Right ventricle myocardium inferior (tissue), 1 donor: ENCODE measurements at places on chromosomes 13 and 19. TPM values are rescaled to one million over a fixed set of nuclear protein-coding genes. Genes with fewer than 3 reads are reported as not detected.

DNA sequence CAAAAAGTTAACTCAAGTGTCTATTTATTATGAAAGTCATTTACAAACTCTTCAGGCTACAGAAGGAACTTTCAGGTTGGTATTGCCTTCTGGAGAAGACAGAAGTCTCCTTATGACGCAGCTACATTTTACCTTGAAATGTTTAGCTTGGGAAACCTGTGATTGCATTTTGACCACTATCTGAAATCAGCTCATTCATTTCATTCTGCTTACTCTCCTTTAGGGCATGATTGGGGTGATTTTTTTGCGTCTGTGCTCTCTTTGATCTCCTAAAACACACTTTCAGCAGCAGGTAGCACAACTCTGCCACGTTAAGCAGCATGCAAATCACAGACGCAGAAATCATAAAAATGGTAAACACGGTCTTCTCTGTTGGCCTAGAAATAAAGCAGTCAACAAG lies 9.6 kb downstream of the GJB6 start:
- DNase-seq: no peak

DNA sequence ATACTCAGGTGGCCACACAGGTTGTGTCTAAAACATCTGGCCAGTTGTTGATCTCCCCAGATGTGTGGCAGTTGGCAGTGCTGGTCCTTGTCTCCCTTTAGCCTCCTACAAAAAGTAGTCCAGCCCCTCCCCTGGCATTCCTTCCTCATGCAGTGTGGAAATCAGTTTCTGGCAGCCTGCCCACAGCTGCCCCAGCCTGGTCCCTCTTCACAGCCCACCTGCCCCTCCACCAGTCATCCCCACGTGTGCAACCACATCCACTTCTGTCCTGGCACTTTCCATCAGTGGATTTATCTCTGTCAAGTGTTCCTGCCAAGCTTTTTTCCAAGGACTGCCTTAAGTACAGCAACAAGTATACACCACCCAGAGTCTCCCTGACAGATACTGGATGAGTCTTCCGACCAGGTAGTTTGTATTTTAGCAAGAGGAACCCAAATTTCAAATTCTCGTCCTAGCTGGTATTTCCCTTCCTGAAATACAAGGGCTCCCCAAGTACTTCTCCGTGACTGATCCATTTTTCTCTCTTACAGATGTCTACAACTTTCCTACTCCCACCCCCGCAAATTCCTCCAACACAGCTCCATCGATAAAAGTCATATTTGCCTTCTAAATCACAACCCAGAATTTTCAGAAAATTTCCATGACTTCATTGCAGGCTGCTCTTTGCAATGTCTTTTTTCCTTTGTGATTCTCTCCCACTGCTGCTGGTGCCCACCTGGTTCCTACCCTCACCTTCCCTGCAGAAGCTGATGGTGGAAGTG lies 313.5 kb downstream of the FOXO1 start:
- peak; percentile 64 for DNase-seq

DNA sequence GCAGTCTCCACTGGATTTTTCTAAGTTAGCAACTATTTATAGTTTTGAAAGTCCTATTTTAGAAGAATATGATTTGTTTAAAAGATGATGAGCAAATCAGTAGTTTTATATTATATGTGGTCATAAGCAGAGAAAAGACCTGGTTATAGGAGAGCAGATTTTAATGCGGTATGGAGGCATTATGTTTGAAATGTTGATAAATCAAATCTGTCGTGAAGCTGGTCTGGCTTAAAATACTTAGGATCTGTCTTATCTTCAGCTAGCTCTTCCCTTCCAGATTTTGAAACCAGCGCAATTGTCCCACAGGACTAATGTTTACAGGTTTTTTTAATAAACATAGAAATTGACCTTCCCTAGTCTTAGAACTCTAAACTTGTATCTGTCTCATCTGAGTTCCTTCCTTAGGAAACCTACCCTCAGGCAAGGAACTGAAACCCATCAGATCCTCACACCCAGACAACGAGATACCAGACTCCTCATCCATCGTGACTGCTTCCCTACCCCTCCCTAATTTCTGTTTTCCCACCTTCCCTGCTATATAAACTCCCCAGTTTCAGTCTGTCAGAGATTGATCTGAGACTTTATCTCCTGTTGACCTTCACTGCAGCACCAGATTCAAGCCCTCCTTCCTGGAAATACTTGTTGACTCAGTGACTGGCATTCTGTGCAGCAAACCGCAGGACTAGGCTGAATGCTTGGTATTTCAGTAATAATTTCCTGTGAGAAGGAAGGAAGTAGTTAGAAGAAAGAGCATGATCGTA lies 37.8 kb upstream of the CXCL17 start:
- no peak for DNase-seq

- peak; percentile 95 for DNase-seq
These were observed 2.2 kb downstream of the HIF3A start for GRCh38 chr19:46299004-46299509.

DNA sequence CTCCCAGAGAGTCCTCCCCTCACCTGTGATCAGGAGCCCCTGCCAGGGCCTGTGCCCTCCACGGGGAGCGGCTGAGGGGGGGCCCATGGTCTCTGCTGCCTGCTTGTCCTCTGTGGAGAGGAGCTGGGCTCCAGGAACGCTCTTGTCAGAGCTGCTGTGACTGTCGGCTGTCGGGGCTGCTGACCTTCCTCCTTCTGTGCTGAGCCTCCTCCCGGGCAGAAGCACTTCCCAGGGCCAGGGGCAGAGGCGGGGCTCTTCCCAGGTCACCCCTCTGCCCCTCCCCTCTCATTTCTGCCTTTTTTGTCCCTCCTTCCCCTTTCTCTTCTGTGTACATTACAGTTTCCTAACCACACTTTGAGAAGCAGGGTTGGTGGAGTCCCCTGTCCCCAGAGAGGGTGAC lies at the start of gene CEACAM4:
Gene CEACAM4 (minus strand): TSS at position 198 of the 400 bp plus-strand sequence. CDS start 111 bp downstream, at position 87.
- peak; percentile 88 for DNase-seq

DNA sequence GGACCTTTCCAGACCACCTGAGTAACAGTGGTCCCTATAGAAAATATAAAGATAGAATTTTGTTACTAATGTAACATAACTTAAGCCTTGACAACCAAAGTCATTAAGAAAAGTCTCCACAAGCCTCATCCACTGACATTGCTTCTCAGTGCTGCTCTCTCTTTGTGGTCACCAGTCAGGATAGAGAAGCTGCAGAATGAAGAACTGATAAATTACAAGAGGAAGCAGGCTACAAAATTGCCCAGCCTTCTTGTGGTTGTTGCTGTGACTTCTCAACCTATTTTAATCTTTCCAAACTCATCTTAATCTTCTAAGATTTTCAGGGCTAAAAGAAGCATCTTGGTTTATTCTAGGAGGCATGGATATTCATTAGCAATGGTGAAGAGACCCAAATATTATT lies 343.8 kb downstream of the MZT1 start:
- DNase-seq: no peak

DNA sequence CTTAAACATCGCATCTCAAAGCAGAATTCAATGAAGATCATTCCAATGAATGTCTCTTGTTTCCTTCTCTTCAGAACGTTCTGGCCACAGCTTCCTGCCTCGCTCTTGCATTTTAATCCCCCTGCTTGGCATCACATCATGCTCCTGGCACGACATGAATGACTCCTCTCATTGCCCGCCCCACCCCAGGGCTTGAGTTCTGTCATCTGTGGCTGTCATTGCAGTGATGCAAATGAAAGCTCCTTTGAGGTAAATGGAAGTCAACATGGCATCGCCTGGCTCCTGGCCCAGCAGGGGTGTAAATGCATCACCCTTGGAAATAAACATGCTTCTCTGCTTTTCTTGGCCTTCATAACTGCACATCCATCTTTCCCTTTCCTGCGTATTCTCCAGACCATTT lies 48.6 kb downstream of the SCEL start:
- no peak for DNase-seq

DNA sequence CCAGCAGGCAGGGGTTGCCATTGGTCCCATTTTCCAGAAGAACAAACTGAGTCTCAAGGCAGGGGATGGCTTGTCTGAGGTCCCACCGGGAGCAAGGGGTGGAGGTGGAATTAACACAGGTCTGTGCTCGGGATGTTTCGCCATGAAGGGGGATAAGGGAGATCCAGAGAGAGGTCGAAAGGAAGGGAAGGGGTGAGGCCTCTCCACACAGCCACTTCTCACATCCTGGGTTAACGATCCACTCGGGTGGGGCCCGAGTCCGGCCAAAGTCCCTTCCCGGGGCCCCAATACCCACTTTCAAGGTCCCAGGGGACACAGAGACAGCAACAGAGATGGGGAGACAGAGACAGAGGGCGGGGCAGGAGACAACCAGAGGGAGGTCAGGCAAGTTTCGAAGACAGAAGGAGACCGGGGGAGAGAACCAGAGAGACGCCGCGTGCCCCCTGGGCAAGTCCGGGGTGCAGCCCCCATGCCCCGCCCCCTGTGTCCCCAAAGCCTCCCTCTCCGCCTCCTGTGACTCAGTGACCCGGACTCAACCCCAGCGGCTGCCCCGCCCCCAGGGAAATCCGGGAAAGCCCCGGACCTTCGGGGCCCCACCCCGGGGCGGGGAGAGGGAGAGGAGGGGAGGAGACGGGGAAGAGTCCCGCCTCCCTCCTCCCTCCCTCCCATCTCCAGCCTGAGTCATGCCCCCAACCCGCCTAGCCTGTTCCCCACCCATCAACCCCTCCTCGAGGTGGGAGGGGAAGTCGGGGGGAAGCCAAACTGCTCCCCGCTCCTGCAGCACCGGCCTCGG lies 1.4 kb upstream of the BCL3 start:
- DNase-seq: peak; percentile 96

DNA sequence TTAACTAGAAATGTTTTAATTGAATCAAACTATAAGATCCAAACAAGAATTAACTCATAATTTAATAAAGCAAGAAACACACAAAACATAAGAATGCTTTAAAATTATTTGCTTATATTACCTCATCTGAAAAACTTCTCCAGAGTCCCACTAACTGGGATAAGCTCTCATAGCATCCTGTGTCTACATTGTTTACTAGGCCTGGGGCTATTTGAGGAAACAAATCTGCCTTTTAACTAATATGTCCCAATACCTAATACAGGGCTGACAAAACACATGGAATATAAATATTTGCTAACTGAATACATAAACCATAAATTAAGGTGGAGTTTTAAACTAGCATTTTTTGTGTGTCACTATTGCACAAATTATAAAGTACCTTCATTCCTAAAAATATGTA lies 1399.8 kb upstream of the SLC10A2 start:
- no peak for DNase-seq

DNA sequence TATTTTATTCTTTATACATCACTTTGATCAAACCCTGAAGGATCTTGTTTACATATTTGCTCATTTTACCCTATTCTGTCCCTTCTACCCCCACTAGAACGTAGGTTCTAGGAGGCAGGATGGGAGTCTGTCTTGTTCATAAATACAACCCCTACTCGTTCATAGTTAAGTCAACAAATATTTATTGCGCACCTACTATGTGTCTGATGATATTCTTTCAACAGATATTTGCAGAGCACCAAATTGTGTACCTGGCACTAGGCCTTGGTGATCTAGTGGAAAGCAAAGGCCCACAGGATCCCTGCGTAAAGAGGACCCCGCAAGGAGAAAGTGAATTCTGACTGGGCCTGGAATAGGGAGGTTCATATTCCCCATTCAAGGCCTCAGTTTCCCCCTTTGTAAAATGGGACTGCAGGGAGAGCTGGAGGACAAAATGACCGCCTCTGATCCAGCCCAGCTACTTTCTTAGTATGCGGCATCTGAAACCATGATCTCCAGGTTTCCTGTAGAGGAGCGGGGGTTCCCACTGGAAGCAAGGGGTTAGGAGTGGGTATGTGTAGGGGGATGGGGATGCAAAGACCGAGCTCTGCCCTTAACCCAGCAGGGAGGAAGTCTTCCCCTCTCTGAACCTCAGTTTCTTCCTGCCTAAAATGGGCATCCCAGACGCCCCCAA lies 534 bp upstream of the GEMIN7 start:
- DNase-seq: no peak

DNA sequence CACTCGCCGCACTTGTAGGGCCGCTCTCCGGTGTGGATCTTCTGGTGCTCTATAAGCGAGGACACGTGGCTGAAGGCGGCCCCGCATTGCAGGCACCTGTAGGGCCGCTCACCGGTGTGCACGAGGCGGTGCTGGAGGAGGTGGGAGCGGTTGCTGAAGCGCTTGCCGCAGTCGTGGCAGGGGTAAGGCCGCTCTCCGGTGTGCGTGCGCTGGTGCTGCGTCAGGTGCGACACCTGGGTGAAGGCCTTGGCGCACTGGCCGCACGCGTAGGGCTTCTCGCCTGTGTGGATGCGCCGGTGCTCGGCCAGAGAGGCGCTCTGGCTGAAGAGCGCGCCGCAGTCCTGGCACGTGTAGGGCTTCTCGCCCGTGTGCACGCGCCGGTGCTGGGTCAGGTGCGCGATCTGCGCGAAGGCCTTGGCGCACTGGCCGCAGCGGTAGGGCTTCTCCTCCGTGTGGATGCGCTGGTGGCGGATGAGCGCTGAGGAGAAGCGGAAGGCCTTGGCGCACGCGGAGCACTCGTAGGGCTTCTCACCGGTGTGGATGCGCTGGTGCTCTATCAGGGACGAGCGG lies 7.5 kb downstream of the ZNF835 start:
- DNase-seq: no peak

GRCh38 chr13:80441968-80442367 lies 101.0 kb upstream of the SPRY2 start:
- DNase-seq: no peak

GRCh38 chr13:58085274-58085673 lies 453.7 kb downstream of the PCDH17 start:
- no peak for DNase-seq

DNA sequence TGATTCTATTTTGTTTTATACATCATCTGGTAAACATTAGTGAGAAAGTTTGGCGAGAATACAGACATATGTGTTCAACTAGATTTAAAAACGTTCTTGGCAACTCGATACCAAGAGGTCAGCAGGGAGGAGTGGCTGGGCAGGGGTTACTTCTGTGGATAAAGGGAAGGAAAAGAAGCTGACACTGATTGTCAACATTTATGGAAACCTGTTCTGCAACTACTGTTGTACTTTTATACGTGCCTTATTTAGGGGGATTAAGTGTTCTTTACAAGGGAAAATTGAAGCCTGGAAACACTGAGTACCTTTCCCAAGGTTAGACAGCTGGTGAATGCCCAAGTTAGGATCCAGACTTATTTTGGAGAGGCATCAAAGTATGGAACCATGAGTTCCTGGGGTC lies 65.0 kb downstream of the MTUS2 start:
- no peak for DNase-seq

- DNase-seq: no peak
These were observed 9.7 kb downstream of the HSD17B14 start for GRCh38 chr19:48826606-48827020.

GRCh38 chr13:52043675-52044074 lies 19.2 kb downstream of the UTP14C start:
- no peak for DNase-seq

DNA sequence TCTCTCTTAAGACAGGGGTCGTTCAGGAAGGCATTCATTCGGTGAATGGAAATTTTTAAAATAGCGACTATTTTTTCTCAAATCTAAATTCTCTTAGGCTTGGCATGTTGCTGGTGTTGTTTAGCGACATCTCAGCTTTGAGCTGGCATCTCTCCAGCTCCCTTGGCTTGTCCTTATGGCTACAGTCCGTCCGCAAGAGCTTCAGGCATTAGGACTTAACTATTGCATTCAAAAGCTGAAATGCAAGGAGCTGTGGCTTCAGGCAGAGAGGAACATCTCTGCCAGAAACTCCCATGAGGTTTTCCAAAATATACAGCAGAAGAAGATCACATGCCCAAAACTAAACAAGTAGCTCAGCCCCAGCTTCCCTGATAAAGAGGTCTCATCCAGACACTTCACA lies 578.5 kb downstream of the EFNB2 start:
- no peak for DNase-seq

The ZGLP1 gene
- 0.65 TPM for total RNA-seq

The PRSS57 gene
- total RNA-seq: not detected

The ZNF527 gene
- total RNA-seq: 5.6 TPM

The SPACA4 gene
- total RNA-seq: not detected

The NXNL1 gene
- total RNA-seq: not detected

The ZNF611 gene
- 7.4 TPM for total RNA-seq

The PRR20E gene
- not detected for total RNA-seq

The LRRC4B gene
- total RNA-seq: 0.92 TPM
